ENCODE measurements at places on chromosomes 4 and X.

DNA sequence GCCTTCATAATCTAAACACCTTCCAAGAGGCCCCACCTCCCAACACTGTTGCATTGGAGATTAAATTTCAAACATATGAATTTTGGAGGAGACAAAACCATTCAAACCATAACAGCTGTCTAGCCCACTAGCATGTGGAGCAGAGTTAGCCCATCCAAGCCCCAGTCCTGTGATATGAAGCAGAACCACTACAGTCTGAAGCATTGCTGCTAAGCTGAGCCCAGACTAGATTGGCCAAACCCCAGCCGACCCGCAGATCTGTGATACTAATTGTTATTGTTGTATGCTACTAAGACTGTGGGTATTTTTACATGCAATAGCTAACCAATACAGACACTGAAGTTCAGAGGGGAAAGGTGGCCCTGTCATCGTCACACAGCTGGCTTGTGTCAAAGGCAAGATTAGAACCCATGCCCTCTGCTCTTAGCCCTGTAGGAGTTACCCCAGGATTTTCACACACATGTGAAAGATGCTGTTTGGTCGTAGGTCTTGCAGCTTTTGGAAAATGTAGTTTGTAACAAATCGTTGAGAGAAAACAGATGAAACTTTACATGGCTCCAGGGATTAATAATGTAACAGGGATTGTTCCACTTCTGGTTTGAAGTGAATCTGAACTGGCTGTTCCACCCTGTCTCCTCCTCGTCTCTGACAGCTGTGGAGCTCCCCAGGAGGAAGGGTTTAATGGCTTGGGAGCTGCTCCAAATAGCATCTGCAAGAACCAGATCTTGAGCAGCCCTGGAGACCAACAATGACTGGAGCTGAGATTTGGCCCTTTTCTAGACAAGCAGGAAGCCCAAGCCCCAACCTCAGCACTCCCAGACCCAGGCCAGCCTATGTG lies 517.5 kb downstream of the MID1IP1 start:
- no peak for DNase-seq

GRCh38 chrX:51395810-51396728 lies 63.4 kb downstream of the NUDT10 start:
- peak; percentile 56 for DNase-seq

GRCh38 chr4:175253184-175253902 lies 335.2 kb downstream of the ADAM29 start:
- no peak for DNase-seq

- no peak for DNase-seq
These were observed 94.1 kb downstream of the GC start for GRCh38 chr4:71689822-71690221.

- DNase-seq = no peak
These were observed 27.5 kb upstream of the BBS12 start for GRCh38 chr4:122705009-122705408.

DNA sequence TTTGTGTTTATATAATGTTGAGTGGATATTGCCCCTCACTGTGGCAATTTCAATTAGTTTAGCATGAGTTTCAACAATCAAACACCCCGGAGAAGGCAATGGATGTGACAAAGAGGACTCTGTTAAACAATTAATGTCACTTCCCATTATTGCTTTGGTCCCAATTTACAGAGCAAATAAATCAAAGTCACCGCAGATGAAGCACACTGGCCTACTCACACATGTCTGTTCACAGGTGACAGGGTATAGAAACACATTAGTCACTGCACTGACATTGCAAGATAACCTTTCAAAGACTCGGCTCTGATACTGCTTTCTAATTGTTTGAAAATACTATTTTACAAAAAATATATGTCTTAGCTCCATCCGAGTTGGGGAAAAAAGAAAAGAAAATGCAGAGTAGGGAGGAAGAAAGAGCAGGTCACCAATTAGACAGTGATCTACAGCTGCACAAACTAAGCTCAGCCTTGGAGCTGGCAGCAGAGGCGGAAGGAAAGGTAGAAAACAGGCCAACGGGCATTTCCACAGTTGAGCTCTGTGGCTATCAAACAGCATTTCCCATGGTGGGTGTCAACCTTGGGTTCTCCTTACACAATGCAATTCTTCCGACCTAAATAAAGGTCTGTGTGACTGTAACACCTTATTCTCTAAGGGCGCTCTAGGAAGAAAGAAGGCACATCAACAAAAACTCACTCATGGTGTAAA lies 53.9 kb downstream of the PPARGC1A start:
- DNase-seq = no peak

- DNase-seq = no peak
These were observed 34.3 kb upstream of the GPC3 start for GRCh38 chrX:134019567-134020206.

DNA sequence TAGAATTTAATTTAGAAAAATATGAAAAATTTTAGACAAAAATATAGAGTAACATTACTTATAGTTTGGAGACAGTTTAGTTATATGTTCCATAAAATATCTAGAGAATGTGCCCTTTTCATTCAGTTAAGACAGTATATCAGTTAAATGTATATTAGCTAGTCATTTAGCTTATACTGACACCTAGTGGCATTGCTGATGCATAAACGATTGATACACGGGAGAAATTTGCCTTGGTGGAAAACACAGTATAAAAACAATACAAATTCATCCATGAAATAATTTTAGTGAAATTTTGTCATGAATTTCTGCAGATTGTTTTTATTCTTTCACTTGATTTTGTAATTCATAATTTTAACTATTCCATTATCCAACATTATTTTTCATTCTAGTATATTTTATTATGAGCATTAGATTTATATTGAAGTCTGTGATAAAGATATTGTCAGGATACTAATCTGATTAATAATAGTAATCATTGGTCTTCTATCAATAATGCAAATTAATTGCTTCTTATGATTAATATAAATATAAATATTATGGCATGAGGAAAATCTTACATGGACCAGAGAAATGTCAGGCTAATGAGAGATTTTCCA lies 219.0 kb downstream of the TLL1 start:
- DNase-seq = no peak

GRCh38 chrX:47563801-47564315 lies 2.9 kb downstream of the ARAF start:
- no peak for DNase-seq

DNA sequence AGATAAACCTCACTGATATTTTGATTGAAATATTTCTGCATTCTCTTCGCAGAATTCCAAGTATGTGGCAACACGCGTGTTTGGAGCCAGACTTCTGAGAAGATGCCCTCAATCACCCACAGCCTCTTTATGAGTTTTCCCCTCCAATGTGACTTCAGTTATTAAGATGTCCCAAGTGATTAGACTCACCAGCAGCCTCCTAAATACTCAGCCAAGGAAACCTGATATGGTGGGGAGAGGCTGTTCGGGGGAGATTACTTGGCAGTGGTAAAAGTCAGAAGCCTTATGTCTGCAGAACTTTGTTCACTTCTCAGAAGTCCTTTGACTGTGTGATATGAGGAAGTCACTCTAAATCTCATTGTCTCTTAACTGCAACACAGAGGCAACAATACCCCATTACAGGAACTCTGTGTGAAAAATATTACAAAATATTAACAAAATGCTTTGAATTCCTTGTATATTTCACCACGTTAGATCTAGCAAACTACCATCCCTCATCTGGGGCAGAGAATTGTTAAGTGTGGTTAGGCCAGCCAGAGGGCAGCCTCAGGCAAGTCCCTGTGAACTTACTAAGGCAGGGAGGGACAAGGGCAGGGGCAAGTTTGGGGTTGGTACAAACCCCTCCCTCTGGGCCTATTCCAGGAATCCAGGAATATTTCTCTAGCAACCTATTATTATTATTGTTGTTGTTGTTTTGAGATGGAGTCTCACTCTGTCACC lies 151.4 kb upstream of the USP9X start:
- no peak for DNase-seq

GRCh38 chr4:57344296-57344695 lies 234.1 kb upstream of the IGFBP7 start:
- DNase-seq = no peak

DNA sequence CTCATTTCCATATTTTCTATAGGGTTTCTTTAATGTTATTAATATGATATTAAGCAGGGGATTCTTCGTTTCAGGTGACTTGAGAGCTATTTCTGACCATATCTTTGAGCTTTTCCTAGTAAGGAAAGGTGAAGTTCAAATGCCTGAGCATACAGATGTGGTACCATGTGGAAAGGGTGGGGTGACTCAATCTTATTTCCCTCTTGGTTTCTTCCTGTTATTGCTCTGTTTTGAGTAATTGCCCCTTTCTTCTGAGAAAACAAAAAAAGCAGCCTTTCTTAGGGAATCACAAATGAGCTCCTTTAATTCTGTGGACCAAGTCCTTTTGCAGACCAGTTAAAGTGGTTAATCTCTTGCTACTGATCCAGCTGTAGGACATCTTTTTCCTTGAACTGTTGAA lies 41.0 kb upstream of the AGA start:
- DNase-seq = no peak

- no peak for DNase-seq
These were observed 4.8 kb downstream of the NOP14 start for GRCh38 chr4:2958446-2958845.

DNA sequence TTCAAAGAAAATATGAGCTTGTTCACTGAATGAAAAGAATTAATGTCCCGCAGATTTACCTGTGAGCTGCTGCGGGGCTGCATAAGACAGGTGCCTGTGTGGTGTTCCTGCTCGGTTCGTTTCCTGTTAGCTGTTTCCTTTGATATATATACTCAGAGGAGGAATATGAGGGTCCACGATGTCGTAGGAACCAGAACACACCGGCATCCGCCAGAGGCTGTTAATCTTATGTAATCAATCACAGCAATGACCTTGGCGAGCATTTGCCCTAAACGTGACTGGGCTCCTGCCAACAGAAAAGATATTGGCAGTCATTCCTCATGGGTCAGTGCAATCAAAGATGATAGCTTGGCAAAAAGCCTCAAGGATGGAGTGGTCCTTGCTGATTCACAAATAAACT lies 260.1 kb downstream of the EVC2 start:
- DNase-seq = no peak

- no peak for DNase-seq
These were observed 260.6 kb downstream of the TRIML1 start for GRCh38 chr4:188399834-188400233.

- peak; percentile 65 for DNase-seq
These were observed 175.7 kb upstream of the BCOR start for GRCh38 chrX:40273356-40274050.

- DNase-seq = no peak
These were observed 85.9 kb upstream of the PAQR3 start for GRCh38 chr4:79025170-79025569.

DNA sequence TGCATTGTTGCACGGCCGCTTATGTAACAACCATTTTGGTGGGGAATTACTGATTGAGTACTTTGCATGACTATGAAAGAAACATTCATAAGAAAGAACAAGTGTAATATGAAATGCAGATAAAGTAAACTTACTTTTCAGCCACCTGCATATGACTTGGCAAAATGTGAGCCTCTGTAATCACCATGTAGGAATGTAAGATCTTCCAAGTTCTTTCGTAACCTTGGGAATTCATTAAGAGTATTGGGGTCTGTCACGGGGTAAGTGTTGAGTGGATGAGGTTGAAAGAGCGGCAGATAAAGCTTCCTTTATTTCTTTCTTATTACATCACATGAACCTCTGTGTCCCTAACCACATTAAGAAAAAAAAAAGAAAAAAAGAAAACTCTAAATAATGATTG lies 348.5 kb upstream of the NR3C2 start:
- no peak for DNase-seq

- no peak for DNase-seq
These were observed 108.7 kb downstream of the IQCM start for GRCh38 chr4:149706942-149707341.

- no peak for DNase-seq
These were observed 32.7 kb upstream of the GLRA2 start for GRCh38 chrX:14496674-14497073.

- no peak for DNase-seq
These were observed 154.2 kb upstream of the PRDX4 start for GRCh38 chrX:23513121-23513520.

- no peak for DNase-seq
These were observed 70.7 kb downstream of the REELD1 start for GRCh38 chr4:146285037-146285436.

GRCh38 chr4:4501679-4502078 lies 40.2 kb downstream of the STX18 start:
- DNase-seq = no peak

DNA sequence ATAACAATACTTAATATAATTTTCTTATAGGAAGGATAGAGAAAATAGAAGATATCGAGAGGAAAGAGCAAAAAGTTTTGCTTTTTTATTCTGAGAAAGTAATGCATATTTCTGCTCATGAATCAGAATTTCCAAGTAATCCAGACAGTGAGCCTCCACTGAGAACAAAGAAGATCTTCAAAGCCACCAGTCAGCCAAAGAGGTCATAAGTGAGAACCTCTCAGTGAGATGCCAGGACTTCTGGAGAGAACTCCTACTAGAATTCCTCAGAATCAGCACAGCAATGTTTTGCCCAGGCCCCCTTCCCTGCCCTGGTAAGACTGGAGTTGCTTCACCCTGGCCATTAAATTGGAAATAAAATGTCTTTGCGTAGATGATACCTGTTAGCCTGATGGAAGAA lies 254.4 kb upstream of the FAT4 start:
- DNase-seq = no peak

DNA sequence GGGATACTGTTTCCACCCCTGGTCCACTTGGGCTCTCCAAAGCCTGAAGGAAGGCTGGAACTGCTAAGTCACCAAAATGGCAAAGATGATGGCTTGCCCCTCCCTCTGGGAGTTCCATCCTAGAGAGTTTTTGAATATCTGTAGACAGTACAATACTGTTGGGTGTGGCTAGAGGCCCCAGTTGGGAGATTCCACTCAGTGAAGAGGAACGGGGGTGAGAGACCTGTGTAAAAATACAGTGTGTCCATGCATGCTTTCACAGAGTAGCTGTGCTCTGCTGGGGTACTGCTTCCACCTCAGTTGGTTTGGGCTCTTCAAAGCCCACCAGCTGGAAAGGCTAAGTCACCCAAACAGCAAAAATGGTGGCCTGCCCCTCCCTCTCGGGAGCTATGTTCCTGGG lies 109.8 kb upstream of the APOOL start:
- DNase-seq = no peak

- peak; percentile 67 for DNase-seq
These were observed 65.1 kb upstream of the CCDC160 start for GRCh38 chrX:134171661-134172587.

DNA sequence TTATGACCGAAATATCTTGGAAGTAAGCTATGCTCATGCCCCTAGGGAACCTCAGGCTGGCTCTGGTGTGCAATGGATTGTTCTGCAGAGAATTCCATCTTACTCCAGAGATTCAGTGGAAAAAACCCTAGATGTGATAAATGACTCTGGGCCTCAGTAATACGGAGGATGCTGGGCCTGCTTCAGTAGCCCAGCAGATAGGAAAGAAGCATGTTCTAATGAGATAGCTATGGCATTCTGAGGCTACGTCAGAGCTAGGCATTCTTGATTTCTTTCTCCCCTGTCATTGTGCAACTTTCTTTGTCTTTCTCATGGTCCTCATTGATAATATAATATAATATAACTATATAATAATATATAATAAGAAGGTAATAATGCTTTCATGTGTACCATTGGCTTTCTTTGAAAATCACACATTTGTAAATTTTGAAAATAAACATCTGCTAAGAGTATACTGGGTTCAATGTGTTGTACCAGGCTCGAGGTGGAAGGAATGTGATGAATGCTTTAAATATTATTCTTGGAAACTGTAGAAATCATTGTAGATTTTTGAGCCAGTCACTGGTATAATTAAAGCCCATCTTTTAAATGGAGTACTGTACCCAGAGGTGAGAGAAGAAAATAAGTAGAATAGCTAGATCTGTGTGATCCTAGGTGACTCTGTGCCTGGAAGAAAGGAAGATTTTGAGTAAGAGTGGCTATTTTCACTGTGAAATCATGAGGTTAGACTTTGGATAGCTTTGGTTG lies 152.0 kb downstream of the IL15 start:
- DNase-seq = no peak

Data from sciatic nerve (tissue), 2 donors.